ENCODE measurements at places on chromosomes 11 and 22. TPM values are rescaled to one million over a fixed set of nuclear protein-coding genes. Genes with fewer than 3 reads are reported as not detected.

GRCh38 chr22:46008836-46009596 lies 32.1 kb upstream of the WNT7B start:
- DNase-seq: no peak
- H3K27me3 ChIP-seq: no peaks in the 10 kb centered on the region
- no peaks in the 10 kb centered on the region for H3K36me3 ChIP-seq

DNA sequence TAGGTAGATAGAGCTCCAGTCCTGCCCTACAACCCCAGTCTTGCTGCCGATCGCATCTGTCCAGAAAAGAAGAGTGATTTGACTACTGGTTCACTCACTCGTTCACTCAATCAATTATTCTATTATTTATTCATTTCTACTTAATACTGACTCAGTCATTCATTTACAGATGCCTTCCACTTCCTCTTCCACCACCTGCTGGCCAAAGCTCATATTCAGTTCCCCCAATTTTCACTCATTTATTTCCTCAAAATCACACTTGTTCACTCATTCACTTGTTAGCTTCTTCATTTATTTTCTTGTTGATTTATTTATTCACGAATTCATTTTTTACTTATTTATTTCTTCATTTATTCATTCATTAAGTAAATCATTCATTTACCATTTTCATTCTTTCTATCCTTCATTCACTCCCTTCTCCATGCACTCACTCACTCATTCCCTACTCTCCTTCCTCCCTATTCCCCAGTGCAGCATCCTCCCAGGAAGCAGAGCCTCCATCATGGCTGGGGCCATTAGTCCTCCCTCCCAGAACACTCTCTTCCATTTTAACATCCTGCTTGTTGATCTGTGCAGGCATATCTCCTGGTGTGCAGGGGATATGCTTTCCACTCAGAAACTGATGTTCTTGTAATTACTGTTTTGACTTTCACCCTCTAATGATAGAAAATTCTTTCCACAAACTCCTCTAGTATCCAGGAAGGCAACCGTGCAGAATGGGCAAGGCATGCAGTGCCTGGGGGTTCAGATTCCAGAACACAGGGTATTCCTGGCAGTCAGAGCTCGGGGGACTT lies 281.0 kb downstream of the TENM4 start:
- peak; percentile 67 for DNase-seq
- peaks cover 2% of the 10 kb centered on the region for H3K27me3 ChIP-seq
- no peaks in the 10 kb centered on the region for H3K36me3 ChIP-seq
- no peaks in the 10 kb centered on the region for H3K4me1 ChIP-seq
- H3K27ac ChIP-seq: no peak overlapping the region

DNA sequence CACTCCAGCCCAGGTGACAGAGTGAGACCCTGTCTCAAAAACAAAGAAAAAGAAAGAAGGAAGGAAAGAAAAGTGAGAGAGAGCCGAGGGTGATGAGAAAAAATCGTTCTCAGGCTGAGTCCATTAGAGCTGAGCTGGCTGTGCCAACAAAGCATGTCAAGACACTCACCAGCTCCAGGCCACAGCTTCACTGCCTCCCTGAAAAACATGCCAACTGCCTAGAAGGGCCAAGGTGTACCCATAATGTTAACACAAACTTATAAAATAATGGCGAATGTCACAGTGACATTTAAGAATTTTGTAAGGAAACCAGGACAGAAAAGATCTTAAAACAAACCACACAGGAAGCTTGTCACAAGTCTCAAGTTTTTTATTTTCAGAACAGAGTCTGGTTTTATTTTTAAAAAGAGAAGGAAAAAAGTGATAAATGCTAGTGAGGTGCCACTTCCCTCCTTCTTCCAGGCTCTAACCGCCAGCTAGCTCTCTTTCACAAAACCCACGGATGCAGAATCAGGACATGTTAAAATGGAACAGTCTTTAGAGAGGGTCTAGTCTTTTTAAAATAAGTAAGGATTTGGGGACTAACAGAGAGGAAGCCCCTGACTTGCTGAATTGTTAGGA lies 5.1 kb downstream of the TMEM121B start:
- no peak for DNase-seq
- no peaks in the 10 kb centered on the region for H3K27me3 ChIP-seq
- no peaks in the 10 kb centered on the region for H3K4me1 ChIP-seq
- no peak overlapping the region for H3K4me3 ChIP-seq
- H3K27ac ChIP-seq: no peak overlapping the region
- H3K36me3 ChIP-seq: no peaks in the 10 kb centered on the region

DNA sequence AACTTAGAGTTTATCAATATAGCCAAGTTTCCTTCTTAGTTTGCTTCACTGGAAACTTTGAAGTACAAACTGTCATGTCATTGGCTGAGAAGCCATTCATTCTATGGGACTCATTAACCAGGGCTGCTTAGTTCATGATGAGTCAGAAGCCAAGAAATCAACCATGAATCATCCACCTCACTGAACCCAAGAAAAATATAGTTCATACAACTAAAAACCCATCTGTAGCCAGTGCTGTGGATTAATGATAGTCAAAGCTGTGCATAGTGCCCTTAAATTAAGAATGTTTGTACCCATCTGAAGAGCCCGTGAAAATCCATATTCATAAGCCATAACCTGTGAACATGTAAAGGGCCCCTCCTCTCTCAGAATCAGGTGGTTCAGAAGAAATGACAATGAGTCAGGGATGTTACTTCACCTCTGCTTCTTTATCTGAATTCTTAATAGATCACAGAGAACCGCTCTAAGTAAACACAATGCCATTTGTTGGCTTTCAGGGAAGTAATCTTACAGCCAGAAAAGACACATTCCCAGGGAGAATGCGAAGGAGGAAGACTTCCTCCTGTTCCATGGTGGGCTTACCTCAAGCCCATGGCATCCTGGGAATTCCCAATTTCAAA lies 25.4 kb downstream of the MMP20 start:
- no peak for DNase-seq
- no peaks in the 10 kb centered on the region for H3K27me3 ChIP-seq
- no peak overlapping the region for H3K27ac ChIP-seq
- 0 out of 2 replicates have a peak, but pooled peaks cover 4% of the 10 kb centered on the region for H3K4me1 ChIP-seq
- H3K36me3 ChIP-seq: no peaks in the 10 kb centered on the region
- no peak overlapping the region for H3K4me3 ChIP-seq

- no peak for DNase-seq
- H3K4me1 ChIP-seq: no peaks in the 10 kb centered on the region
- no peak overlapping the region for H3K4me3 ChIP-seq
- no peaks in the 10 kb centered on the region for H3K27me3 ChIP-seq
- H3K36me3 ChIP-seq: no peaks in the 10 kb centered on the region
- H3K27ac ChIP-seq: no peak overlapping the region
Observed at GRCh38 chr11:31822927-31823643, 12.0 kb upstream of the PAX6 start.

DNA sequence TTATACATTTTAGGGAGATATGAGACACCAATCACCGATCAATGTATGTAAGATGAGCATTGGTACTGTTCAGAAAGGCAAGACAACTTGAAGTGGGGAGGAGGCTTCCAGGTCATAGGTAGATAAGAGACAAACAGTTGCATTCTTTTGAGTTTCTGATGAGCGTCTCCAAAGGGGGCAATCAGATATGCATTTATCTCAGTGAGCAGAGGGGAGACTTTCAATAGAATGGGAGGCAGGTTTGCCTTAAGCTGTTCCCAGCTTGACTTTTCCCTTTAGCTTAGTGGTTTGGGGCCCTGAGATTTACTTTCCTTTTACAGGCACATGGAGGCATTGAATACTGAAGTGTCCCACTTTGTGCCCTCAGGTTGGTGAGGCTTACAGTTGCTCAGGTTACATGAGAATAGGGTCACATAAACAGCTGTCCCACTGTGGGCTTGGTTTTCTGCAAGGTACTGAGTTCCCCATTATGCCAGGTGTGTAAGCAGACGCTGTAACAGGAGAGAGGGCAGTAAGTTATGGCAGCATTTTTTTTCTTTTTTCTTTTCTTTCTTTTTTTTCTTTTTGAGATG lies 129.8 kb upstream of the SERPIND1 start:
- DNase-seq: no peak
- no peak overlapping the region for H3K27ac ChIP-seq
- no peaks in the 10 kb centered on the region for H3K27me3 ChIP-seq

DNA sequence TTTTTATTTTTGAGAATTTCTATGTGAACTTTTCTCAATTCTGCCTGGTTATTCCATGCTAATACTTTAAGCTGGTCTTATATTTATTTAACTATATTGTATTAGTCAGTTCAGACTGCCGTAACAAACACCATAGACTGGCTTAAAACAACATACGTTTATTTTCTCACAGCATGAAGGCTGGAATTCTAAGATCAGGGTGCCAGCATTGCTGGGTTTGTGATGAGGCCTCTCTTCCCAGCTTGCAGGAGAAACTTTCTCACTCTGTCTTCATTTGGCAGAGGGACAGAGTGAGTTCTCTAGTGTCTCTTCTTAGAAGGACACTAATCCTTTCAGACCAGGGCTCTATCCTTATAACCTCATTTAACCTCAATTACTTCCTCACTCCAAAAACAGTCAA lies 16.2 kb upstream of the TEAD1 start:
- H3K27me3 ChIP-seq: no peaks in the 10 kb centered on the region
- no peak overlapping the region for H3K4me3 ChIP-seq
- H3K36me3 ChIP-seq: no peaks in the 10 kb centered on the region
- DNase-seq: no peak
- no peak overlapping the region for H3K27ac ChIP-seq

- H3K27me3 ChIP-seq: no peaks in the 10 kb centered on the region
- DNase-seq: no peak
- H3K27ac ChIP-seq: no peak overlapping the region
- no peaks in the 10 kb centered on the region for H3K36me3 ChIP-seq
- no peaks in the 10 kb centered on the region for H3K4me1 ChIP-seq
Observed at GRCh38 chr11:134333312-134333711, 1.5 kb downstream of the GLB1L2 start.

GRCh38 chr22:28015676-28016601 lies 96.9 kb upstream of the PITPNB start:
- H3K36me3 ChIP-seq: no peaks in the 10 kb centered on the region
- H3K27ac ChIP-seq: no peak overlapping the region
- H3K4me3 ChIP-seq: no peak overlapping the region
- no peaks in the 10 kb centered on the region for H3K4me1 ChIP-seq

DNA sequence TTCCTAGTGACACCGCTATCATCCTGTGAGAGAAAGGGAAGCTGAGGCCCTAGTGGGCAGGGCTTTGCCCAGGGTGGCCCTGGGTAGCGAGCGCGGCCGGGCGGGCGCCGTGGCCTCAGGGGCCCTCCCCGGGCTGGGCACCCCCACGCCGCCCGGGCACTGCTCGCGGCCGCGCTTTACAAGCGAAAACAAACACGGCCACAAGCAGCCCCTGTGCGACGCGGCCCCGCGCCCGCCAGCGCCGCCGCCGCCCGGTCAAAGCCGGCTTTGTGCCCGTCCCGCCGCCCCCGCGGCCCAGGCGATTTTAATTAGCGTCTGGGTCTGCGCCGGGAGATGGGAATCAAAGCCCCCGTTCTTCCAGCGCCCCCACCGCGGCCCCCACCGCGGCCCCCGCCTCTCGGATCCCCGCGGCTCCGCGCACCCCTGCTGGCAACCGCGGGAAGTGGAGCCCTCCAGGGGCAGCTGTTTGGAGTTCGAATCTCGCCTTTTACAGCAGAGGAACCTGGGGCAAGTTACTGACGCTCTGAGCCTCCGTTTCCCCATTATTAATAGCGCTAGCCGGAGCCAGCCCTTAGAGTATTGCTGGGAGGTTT lies 47.9 kb downstream of the CHRDL2 start:
- H3K36me3 ChIP-seq: no peaks in the 10 kb centered on the region
- H3K27ac ChIP-seq: no peak overlapping the region
- H3K4me1 ChIP-seq: no peaks in the 10 kb centered on the region

DNA sequence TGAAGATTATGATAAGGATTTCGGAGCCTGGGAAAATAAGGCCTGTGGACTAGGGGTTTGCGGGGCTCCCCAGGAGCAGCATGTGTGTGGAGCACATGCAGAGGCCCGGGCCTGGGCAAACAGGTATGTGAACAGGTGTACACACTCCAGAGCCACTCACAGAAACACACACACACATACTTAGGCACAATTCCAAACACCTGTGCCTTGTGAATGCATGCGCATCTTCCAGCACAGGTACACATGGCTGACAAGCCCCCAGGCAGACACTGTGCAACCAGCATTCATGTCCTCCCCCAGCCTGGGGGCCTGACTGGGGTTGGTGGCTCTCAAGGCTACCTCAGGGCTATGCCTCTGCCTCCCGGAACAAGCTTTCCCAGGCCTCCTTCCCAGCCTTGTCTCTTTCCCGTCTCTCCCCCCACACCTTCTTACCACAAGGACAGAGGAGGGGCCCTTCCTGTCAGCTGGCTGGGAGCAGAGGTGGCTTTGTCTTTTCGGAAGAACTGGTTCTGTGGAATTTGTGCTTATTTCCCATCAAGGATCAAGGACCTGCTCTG lies 2.6 kb upstream of the P2RY6 start:
- peaks cover 8% of the 10 kb centered on the region for H3K4me1 ChIP-seq
- no peak overlapping the region for H3K27ac ChIP-seq
- H3K27me3 ChIP-seq: no peaks in the 10 kb centered on the region
- H3K4me3 ChIP-seq: no peak overlapping the region
- H3K36me3 ChIP-seq: no peaks in the 10 kb centered on the region

Gene CREB3L1
- not detected for total RNA-seq
